ENCODE measurements at places on chromosomes 2 and 18.

- DNase-seq: no peak
These were observed 86.3 kb downstream of the ASXL3 start for GRCh38 chr18:33664241-33664874.

DNA sequence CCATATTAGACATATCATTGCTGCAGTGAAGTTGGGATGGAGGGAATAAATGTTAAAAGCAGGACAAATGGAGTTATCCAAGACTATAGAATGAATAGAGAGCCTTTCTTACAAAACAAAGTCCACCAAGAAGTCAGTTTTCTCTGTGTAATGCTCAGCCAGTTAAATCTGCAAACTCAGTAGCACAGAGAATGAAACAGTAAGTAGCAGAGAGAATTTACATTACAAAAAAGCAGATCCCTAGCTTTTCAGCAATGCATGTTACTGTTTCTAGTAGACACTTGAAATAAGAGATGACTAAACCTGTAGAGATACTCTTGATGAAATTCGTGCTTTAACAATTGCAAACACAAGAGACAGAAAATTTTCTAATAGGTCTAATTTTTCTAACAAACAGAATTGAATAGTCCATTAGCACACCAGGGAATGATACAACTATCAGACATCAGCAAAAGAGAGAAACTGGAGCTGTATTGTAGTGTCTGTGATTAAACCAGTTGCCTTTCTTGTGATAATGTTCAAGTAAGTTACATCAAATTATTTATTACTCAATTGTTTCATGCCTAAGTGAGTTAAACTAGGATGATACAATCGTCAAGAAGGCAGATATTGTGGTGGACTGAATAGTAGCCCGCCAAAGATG, 322.2 kb upstream of the DDX18 start:
- DNase-seq: no peak

- no peak for DNase-seq
These were observed 123.3 kb upstream of the TANK start for GRCh38 chr2:161036926-161037325.

DNA sequence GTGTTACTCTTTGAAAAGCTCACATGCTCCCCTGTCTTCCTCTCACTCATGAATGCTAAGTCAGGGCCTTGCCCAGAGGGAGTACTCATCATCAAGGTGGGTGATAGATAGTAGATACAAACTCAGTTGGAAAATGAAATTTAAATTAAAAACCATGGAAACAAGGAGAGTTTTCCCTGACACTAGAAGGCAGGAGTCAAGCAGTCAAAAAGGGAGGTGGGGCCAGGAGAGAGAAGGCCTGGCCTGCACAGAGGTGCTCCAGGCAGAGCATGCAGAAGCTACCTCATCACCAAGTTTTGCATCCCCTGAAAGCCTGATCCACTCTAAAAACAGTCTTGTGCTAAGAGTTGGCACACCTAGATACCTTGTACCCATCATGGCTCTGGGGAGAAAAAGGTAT, 143.7 kb downstream of the MYO5B start:
- no peak for DNase-seq

- DNase-seq: no peak
These were observed 10.3 kb downstream of the NCK2 start for GRCh38 chr2:105754994-105755393.

DNA sequence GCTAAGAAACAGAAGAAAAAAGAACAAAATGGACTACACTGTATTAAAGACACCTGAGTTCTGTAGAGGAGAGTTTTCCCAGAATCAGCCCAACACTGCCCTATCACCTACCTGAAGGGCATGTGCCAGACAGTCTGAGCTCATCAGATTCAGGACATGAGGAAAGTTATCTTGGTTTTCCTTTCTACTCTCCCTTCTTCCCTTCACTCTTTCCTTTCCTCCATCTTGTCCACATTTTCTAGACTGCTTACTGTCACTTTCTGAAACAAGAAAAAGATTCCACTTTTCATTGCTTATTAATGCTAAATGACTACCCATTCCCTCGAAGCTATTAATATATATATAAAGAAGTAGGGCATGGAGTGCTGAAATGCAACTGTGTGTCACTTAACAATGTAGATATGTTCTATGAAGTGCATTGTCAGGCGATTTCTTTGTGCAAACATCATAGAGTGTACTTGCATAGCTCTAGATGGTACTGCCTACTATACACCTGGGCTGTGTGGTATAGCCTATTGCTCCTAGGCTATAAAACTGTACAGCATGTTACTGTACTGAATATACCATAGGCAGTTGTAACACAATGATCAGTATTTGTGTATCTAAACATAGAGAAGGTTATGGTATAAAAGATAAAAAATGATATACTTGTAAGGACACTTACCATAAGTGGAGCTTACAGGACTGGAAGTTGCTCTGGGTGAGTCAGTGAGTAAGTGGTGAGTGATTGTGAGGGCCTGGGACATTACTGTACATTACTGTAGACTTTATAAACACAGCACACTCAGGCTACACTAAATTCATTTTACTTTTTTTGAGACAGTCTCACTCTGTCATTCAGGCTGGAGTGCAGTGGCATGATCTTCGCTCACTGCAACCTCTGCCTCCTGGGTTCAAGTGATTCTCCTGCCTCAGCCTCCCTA, 145.5 kb upstream of the ITGA6 start:
- no peak for DNase-seq

GRCh38 chr2:27977731-27978312, 87.3 kb downstream of the BABAM2 start:
- DNase-seq: no peak

DNA sequence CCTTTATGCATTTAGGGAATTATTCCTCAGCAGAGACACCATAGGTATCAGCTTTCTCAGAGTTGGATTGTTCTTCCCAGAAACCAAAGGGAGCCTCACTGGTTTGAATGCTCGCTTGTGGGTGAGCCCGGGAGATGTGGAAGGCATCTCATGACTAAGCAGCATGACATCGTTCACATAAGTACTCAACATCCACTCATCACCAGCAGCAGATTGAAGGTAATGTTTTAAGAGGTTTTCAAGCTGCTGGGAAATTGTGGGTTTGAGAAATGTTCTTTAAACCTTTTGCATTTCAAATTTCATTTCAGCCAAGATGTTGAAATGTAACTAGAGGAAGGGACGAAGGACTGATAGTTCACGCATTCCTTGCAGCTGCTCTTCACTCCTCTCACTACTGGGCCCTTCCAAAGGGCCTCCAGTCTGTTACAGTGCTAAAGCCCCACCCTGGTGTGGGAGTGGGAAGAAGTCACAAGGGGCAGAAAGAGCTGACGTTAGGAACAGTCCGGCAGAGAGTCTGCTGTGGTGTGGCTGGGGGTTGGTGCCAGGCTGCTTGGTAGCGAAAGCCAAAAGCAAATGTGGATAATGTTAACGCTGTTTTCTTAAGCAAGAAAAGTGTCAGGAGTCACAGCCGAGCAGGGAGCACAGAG, 324.5 kb upstream of the EPHA4 start:
- DNase-seq: no peak

GRCh38 chr18:37460604-37461003, 105.0 kb downstream of the CELF4 start:
- DNase-seq: no peak

- DNase-seq: no peak
These were observed 93.6 kb downstream of the ASAP2 start for GRCh38 chr2:9300214-9300613.

DNA sequence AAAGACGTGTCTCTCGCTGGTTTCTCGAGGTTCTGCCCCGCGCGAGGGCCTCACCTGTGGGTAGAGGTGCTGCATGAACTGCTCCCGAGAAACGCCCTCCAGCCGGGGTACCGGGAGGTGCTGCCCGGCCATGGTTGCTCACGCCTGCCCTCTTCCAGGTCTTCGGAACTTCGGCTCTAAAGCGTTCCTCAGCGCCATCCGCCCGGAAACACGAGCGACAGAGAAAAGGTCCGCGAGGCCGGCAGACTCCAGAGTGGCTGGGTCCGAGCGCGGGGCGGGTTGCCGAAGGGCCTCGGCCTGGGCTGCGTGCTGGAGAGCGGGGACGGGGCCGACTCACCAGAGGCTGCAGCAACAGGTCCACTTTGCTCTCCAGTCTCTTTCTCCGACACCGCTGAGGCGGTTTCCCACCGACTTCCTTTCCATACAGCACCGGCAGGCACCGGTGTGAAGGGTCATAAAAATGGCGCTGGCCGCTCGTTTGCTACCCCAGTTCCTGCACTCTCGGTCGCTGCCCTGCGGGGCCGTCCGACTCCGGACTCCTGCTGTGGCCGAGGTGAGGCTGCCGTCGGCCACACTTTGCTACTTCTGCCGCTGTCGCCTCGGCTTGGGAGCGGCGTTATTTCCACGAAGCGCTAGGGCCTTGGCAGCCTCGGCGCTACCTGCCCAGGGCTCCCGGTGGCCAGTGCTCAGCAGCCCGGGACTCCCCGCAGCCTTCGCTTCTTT, at the start of the genes MAIP1 and TYW5:
Gene MAIP1, plus strand, starts transcription at position 244 of the 723 bp plus-strand sequence. Its CDS starts 217 bp downstream, at position 461.
Gene TYW5, minus strand, starts transcription at position 153 of the 723 bp plus-strand sequence. Its CDS starts 21 bp downstream, at position 132.
- DNase-seq: peak; percentile 78

- DNase-seq: no peak
These were observed 12.0 kb downstream of the RUFY4 start for GRCh38 chr2:218081063-218081462.

- DNase-seq: no peak
These were observed 135.1 kb downstream of the GFPT1 start for GRCh38 chr2:69251943-69252342.

DNA sequence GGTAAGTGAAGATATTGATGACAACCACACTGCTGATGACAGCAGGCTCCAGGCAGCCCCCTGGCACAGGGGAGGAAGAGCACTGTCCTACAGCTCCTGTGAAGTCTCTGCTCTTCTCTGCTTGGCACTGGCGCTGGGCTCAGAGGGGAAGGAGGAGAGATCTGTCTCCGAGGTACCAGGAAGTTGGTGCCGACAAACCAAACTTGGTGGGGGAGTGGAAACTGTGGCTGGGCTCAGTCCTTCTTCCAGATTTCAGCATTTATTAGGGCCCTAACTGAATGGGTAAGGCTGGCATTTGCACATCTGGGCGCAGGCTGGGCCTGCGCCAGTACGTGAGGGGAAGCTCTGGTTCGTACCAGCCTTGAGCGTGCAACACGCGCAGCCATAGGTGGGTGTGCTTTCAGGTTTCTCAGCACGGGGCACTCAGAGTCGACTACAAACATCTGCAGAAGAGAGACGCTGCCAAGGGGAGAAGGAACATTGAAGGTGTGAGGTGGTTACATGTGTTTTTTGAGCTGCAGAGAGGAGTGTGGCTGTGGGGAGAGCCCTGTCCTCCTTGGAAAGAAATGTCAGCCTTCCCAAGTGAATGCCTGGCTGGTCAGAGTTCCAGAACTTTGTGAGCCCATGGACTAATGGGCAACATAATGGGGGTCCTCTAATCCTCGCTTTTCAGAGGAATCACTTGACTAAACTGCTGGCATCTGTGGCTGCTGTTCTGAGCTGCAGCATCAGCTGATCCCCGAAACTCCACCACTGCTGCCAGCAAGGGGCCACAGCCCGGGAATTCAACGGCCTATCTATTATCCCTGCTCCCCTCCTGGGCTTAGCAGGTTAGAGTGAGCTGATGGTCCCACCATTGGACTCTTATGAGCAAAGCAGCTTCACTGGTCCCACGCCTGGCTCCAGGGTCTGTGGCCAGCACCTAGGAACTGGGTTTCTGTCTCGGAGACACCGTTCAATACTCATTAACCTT, 55.2 kb upstream of the SEMA4C start:
- peak; percentile 19 for DNase-seq

GRCh38 chr2:239042046-239042445, 194.2 kb downstream of the TWIST2 start:
- no peak for DNase-seq

DNA sequence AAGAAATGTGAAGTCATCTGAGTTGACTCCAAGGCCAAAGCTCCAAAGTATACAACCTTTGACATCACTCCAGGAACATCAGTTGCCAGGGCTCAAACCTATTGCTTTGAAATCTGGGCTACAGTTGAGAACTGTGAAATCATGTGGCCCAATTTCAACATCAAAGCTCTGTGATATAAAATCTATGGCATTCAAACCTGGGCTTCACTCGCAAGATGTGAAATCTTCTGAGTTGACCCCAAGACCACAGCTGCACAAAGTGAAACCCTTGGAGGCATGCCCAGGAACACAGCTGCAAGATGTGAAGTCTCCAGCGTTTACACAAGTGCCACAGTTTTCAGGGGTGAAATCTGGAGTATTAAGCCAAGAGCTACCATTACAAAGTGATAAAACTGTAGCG, 9.4 kb upstream of the ZNF512 start:
- DNase-seq: no peak

DNA sequence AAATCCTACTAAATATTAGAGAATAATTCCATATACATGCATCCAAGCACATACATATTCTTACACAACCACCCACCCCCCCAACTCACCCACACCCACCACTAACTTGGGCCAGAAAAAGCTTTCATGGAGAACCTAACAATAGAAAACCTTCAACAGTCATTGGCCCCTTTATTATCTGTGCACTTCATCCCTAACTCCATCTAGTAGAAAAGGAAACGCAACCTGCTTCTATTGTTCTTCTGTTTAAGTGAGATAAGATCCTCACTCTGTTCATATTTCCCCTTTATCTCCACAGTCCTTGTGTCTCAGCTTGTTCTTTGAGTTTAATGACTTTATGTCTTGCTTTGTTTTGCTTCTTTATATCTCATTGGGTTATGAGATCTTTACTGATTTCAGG, 1740.2 kb upstream of the CELF4 start:
- DNase-seq: no peak

- DNase-seq: no peak
These were observed 415.0 kb downstream of the TMX3 start for GRCh38 chr18:68299906-68300305.

- DNase-seq: no peak
These were observed 143.5 kb downstream of the SH3RF3 start for GRCh38 chr2:109272461-109272860.

DNA sequence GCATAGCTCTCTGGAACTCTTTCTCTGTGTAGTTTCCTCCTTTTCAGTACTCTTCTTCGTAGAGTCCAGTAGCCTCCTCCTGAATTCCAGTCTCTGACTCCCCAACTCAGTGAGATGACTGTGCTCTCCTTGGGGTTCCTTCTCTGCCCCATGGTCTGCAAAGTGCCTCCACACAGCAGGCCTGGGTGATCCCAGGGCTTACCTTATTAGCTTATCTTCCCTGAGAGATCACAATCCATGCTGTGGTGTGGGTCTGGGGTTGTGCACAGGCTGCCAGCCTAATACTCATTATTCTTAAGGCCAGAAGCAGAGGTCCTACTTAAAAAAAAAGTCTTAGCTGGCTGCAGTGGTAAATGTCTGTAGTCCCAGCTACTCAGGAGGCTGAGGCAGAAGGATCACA, 4.6 kb upstream of the GPR39 start:
- DNase-seq: no peak

- no peak for DNase-seq
These were observed 9.7 kb downstream of the CMPK2 start for GRCh38 chr2:6855860-6856547.

- DNase-seq: no peak
These were observed 35.8 kb upstream of the ZNF516 start for GRCh38 chr18:76530846-76531245.

- DNase-seq: no peak
These were observed 650.8 kb upstream of the FANCL start for GRCh38 chr2:58891828-58892377.

DNA sequence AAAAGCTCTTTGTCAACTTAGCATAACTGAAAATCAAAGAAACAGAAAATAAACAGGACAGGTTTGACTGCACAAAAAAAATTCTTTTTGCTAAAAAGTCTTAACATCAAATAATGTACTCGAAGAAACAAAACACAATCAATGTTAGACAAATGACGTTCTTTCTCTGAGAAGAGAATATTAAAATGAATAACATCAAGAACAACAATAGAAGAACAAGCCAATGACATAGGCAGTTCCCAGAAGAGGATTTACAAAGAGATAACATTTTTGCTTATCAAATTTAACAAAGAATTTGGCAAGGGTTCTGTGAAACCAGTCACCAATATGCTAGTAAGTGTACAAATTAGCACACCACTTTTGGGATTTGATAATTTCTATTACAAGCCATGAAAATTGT, 5.8 kb downstream of the GPR55 start:
- DNase-seq: no peak
